SK-N-MC (cell line): ENCODE measurements at places on chromosomes 2 and 18.
A peak's percentile ranks its signal among the peaks of the same experiment; 100 is the strongest.

- no peak for DNase-seq
These were observed 3.7 kb upstream of the GAREM2 start for GRCh38 chr2:26169226-26169625.

- DNase-seq: no peak
These were observed 86.6 kb upstream of the FAM237A start for GRCh38 chr2:206555721-206556120.

- no peak for DNase-seq
These were observed 39.6 kb downstream of the MGAT4A start for GRCh38 chr2:98691303-98691702.

DNA sequence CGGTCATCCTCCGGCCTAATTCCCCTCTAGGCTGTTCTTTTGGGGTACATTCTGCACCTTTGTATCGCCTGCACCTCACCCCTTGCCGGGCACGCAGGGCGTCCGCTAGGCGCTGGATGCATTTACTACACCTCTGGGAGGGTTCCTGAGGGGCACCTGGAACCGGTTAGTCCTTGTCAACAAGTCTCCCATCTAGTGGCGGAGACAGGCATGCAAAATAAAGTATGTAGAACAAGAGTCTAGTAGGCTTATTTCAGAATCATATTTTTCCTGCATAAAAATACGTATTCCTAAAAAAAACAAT, 705 bp upstream of the TEX261 start:
- DNase-seq: peak; percentile 10

DNA sequence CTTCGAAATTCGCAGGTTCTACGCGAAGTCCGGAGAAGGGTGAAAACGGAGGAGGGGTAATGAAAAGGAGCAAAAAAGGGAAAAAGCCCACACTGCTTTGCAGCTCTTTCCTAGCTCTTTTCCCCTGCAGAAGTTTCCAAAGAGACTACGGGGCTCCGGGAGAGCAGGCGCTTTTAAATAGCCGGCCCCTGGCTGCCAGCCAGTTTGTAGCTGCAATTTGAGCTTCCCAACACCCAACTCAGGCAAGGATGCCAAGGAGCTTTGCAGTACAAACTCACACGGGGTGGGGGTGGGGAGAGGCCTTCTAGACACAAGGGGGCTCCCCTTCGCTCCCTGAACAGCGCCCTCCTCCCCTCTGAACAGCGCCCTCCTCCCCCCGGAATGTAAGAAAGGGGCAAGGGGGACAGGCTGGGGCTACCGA, at the start of gene IGFBP5:
Gene IGFBP5, minus strand, starts transcription at position 149 of the 421 bp plus-strand sequence. CDS start 774 bp downstream, outside the sequence.
- DNase-seq: no peak

- no peak for DNase-seq
These were observed 92.3 kb downstream of the B3GNT2 start for GRCh38 chr2:62287899-62288880.
